ENCODE measurements at places on chromosomes 11 and 22. TPM values are rescaled to one million over a fixed set of nuclear protein-coding genes. Genes with fewer than 3 reads are reported as not detected.

- DNase-seq: peak; percentile 38
Measured at GRCh38 chr11:131428853-131429252, 58.4 kb downstream of the NTM start.

DNA sequence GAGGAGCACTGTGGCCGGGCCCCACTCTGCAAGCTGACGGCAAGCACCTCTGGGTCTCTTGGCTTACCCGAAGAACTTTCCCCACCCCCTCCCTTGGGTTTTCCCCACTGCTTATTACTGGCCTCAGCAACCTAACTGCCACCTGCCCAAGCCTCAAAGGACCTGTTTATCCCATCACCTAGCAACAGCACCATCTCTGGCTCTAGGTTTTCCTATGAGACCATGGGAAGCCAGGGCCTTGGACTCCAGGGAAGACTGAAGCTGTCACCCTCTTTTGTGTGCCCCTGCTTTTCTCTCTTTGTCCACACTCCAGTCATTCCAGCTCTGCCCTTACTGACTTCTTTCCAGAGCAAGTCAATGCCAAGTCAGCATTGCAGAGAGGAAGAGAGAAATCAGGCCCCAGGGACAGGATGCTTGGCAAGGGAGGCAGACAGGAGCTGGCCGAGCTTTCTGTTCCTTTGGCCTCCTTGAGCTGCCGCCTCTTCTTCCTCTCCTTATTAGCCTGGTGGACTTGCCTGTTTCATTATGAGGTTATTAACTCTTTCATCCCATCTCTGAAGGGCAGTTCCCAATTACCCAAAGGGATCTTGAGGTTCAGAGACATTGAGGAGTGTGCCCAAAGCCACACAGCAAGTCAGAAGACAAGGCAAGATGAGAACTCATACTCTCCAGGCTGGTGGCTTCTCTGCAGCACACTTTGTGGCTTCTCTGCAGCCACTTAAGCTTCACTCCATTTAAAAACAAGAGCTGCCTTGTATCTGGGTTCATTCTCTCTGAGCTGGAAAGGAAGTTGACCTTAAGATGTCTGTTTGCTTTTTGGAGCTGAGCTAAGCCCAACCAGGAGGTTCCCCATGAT, at the start of gene SMIM35:
TSS of gene SMIM35 (minus strand) at position 51 of the 856 bp plus-strand sequence. CDS start 206 bp downstream, outside the sequence.
- no peak for DNase-seq

GRCh38 chr11:4455419-4455818, 6.3 kb downstream of the OR52K2 start:
- no peak for DNase-seq

- no peak for DNase-seq
Measured at GRCh38 chr22:43047605-43048004, 32.7 kb upstream of the PACSIN2 start.

- peak; percentile 73 for DNase-seq
Measured at GRCh38 chr11:2256293-2256913, 14.0 kb downstream of the ASCL2 start.

GRCh38 chr11:14095882-14096281, 133.4 kb downstream of the SPON1 start:
- no peak for DNase-seq

- peak; percentile 32 for DNase-seq
Measured at GRCh38 chr11:121318848-121319834, 26.6 kb downstream of the SC5D start.

GRCh38 chr22:50175921-50176849, 5.7 kb downstream of the PANX2 start:
- no peak for DNase-seq

The TMEM132A gene
- 103 TPM for total RNA-seq

- no peak for DNase-seq
Measured at GRCh38 chr11:96543177-96543576, 153.4 kb downstream of the JRKL start.

- no peak for DNase-seq
Measured at GRCh38 chr11:1882265-1883238, 9.1 kb downstream of the PRR33 start.

The TEX12 gene
- not detected for total RNA-seq

The NLRP6 gene
- not detected for total RNA-seq

The GNAZ gene
- 0.27 TPM for total RNA-seq

The HARBI1 gene
- 4.8 TPM for total RNA-seq

- peak; percentile 76 for DNase-seq
Measured at GRCh38 chr11:105046898-105047579, 1.9 kb upstream of the CARD16 start.

DNA sequence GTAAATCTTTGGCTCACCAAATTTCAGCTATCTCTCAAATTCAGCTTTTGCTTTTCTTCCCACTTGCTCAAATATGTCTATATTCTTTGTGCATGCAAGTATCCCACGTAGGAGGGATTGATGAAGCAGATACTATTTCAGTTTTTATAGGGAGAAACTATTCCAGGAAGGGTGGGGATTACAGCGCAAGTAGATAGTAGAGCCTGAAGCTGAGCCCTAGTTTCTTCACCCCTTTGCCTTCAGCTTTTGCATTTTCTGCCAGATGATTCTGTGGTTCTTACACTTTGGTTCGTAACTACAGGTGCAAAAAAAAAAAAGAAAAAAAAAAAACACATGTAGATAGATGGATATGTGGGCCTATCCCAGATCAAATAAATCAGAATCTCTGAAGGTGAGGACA, 3.1 kb upstream of the ACP2 start:
- no peak for DNase-seq

DNA sequence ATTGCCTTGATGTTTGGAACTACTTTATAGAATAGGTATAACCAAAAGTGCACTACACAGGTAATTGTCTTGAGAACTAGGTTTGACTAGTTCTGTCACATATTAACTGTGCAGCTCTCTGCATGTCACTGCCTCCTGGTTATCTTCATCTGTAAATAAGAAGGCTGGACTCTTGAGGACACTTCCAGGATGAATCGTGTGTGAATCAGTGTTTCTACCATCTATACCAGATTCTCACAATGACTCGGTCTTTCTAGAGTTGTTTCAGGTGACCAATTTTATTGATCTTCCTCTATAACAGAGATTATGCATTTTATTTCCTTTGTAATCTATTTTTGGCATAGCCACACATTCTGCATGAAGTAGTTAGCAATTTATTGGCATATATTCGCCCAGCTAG, 1181.0 kb upstream of the TENM4 start:
- DNase-seq: no peak

The PARVA gene
- 22.2 TPM for total RNA-seq

DNA sequence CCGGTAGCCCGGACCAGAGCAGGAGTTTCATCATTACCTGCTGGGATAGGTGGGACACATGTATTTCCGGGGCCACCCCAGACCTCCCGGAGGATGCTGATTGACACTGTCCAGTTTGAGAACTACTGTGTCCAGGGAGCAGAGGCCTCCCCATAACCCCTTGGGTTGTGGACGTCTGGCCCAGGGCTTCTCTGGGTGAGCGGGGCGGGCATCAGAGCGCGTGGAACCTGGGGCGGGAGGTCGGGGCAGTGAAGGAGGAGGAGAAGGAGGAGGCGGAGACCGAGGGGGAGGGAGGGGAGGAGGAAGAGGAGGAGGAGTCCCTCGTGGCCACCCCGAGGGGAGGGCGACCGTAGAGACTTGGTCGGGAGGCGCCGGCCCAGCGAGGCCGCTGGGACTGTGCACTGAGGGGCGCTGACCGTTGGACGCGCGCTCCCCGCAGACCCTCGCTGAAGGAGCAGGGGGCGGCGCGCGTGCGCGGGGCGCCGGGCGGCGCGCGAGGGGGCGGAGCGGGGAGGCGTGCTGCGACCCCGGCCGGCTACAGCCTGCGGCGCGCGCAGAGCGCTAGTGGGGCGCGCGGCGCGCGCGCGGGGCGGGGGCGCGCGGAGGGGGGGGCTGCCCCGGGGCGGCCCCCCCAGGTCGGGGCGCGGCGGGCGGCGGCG, at the start of gene GRK3:
TSS of gene GRK3 (plus strand) at position 356 of the 659 bp plus-strand sequence. CDS start 366 bp downstream, outside the sequence.
- peak; percentile 60 for DNase-seq

GRCh38 chr11:108698844-108699642, 34.2 kb downstream of the DDX10 start:
- DNase-seq: peak; percentile 83

GRCh38 chr22:44964722-44965078, 45.1 kb downstream of the PHF21B start:
- no peak for DNase-seq

The CARD18 gene
- 0.78 TPM for total RNA-seq

GRCh38 chr22:32411402-32411801, 645 bp downstream of the RTCB start:
- DNase-seq: peak; percentile 63

DNA sequence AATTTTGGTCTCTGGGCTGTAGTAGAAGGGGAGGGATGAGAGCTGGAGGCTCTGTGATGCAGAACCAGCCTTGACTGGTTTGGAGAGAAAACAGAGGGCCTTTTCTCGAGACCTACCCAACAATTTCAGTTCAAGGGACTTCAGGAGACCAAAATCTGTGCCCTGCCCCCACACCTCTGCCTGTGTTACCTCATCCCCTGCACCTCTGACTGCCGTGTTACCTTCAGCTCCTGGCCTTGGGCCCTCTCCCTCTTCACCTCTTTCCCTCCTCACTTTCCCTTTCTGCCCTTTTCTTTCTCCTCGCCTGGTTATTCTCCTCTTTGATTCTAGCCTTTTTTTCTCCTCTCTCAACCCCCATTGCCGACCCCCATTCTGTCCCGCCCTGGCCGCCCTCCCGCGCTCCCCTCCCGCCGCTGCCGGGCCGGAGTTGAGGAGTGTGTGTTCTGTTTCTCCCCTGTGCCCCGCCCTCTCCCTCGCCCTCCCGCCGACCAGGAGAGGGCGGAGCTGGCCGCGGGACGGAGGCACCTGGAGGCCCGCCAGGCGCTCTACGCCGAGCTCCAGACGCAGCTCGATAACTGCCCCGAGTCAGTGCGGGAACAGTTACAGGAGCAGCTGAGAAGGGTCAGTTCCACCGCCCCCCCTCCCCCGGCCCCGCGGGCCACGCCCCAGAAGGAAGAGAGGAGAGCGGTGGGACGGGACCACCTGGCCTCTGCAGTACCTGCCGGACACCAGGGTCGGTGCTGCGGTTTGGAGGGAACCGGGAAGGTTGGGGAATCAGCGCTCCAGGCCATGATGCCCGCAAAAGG, 27.2 kb downstream of the PHLDB1 start:
- DNase-seq: no peak

The MCM5 gene
- 94.1 TPM for total RNA-seq

DNA sequence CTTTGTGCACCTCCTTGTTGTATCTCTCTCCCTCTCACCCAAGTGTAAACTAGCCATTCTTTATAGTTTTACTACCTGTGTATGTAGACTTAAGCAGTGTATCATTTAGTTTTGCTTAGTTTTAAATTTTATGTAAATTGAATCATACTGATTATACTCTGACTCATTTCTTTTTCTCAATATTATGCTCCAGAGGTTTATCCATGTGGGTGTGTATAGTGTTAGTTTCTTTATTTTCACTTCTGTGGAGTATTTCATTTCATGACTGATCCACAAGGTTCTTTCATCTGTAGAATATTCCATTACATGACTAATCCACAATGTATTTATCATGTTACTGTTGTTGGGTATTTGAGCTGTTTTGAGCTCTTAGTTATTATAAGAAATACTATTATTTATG, 62.0 kb downstream of the CCDC34 start:
- peak; percentile 28 for DNase-seq

The MAML2 gene
- total RNA-seq: 6.0 TPM

The EXPH5 gene
- total RNA-seq: 15.0 TPM

The HBB gene
- total RNA-seq: not detected

DNA sequence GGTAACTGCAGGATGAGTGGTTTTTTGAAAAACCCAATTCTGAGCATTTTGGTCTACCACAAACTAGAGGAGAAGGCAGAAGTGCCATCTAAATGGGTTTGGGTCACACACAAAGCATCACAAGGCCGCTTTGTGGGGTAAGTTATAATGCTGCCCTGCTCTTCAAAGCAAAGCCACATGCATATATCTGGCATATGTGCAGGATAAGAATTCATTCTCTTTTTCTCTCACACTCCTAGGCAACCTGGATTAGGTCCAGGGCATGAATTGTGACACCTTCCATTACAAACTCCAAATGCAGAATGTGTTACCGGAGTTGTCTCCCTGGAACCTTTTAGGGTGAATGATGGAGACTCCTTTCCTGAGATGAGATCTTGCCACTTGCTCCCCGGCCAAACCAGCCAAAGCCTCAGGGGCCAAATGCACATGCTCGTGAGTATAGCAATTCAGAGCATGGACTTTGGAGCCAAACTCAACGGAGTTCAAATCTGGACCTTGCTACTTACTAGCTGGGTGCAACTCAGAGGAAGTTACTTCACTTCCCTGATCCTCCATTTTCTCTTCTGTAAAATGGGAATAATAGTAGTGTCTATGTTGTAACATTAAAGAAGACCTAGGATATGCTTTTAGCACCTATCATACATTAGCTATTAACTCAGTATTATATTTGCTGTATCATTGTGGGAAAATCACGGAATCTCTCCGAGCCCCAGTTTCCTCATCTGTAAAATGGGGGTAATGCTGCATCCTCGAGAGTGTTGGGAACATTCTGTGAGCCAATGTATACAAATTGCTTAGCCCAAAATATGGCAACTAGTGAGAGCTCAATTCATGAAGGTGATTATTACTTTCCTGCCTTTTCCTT, 96.6 kb downstream of the COMMD9 start:
- DNase-seq: no peak

The SCUBE1 gene
- total RNA-seq: not detected

GRCh38 chr11:65290448-65291165, 24.1 kb upstream of the CDC42EP2 start:
- DNase-seq: no peak

DNA sequence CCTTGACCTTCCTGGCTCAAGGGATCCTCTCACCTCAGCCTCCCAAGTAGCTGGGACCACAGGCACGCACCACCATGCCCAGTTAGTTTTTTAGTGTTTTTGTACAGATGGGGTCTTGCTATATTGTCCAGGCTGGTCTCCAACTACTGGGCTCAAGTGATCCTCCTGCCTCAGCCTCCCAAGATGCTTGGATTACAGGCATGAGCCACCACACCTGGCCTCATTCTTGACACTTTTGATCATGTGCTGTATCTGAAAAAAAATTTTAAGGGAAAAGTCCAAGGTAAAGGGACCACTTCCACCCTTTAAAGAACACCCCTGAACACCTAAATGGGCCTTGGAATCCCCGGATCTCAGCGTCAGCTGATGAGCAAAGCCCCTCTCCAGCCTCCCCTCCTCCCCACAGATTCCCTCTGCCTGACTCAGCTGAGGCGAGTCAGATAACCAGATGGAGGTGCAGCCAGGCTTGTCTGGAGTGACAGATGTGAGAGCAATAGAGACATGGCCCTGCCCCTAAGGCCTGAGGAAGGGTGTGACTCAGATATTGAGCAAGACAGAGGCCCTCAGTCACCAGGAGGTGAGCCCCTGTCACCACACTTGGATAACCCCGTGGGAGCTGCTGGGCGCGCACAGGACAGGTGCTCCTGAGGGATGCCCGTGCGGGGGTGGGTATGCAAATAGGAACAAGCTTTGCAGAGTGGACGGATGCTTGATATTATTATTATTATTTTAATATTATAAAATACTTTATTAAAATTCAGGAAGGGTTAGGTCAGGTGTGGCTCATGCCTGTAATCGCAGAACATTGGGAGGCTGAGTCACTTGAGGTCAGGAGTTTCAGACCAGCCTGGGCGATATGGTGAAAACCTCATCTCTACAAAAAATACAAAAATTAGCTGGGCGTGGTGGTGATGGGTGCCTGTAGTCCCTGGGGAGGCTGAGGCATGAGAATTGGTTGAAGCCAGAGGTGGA, 5.0 kb upstream of the CCDC88B start:
- DNase-seq: peak; percentile 99

All from foreskin keratinocyte (primary cell).